ENCODE measurements at places on chromosomes 1 and 21.

DNA sequence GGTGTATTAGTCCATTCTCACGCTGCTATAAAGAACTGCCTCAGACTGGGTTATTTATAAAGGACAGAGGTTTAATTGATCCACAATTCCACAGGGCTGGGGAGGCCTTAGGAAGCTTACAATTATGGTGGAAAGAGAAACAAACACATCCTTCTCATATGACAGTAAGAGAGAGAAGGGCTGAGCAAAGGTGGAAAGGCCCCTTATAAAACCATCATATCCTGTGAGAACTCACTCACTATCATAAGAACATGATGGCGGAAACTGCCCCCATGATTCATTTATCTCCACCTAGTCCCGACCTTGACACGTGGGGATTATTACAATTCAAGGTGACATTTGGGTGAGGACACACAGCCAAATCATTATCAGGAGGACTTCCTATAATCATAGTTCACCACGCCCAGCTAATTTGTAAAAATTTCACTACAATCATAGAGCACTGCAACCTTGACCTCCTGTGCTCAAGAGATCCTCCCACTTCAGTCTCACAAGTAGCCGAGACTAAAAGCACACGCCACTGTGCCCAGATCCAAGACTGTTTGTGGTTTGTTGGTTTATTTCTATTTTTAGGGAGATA lies 164.9 kb downstream of the RERE start:
- DNase-seq: no peak

GRCh38 chr1:39689635-39690034 lies 1.6 kb downstream of the HPCAL4 start:
- DNase-seq: no peak

GRCh38 chr1:214363386-214363785 lies 82.4 kb downstream of the SMYD2 start:
- no peak for DNase-seq

DNA sequence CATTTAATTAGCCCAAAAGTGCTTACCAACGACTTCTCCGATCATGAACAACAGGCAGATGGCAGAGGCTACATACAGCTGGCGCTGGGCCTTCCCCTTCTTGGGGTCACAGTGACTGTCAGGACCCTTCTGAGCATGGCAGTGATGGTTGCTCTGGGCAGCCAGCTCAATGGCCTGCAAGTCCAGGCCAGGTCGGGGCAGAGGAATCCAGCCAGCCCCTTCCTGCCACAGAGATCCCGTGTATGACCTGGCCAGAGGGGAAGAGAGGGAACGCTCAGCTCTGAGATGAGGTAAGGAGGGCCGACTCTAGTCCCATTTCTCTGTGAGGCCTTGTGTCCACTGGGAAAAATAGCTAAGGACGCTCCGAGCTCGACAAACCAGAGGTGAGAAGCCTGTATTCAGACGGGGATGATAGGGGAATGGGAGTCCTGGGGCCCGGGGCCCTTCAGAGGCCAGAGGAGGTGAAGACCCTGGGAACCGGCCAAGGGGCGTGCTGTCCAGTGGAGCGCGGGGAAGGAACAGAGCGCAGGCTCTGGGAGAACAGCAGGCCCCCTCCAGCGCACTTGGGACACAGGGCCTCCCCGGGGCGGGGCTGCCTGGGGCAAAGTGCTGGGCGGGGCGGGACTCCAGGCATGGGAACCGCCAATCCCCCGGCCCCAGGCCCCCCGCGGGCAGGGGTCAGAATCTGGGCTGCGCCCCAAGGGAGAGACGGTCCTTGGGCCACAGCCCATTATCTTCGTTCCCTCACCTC lies 772 bp downstream of the SLC30A2 start:
- no peak for DNase-seq

- DNase-seq: no peak
These were observed 5.4 kb upstream of the HES5 start for GRCh38 chr1:2535455-2535854.

DNA sequence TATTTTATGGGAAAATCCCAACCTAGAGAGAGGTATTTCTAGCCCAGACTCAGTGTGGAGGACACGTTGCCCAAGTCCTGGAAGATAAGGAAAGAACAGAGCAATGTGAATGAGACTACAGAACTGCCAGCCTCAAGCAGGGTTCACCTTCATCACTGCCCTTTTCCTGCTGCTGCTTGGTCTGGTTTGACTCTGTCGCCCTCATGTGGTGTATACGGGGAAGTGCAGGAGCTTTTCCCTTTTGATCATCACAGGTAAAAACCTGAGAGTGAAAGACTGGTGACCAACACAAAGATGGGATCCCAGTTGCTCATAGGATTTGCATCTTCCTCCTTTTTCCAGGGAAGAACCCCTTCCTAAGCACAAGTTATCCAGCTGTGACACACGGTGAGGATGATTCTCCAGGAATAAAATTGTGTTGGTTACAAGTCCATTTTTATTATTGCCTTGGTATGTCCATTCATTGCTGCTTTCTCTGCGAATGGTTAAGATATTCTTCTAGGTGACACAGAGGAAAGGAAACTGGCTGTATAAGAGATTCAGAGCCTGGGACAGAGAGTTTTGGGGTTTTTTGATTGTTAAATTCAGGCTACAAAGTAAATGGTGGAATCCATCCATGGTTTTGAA lies 89.5 kb upstream of the CD53 start:
- no peak for DNase-seq

GRCh38 chr1:76494807-76495206 lies 372.5 kb upstream of the ST6GALNAC5 start:
- DNase-seq: no peak

DNA sequence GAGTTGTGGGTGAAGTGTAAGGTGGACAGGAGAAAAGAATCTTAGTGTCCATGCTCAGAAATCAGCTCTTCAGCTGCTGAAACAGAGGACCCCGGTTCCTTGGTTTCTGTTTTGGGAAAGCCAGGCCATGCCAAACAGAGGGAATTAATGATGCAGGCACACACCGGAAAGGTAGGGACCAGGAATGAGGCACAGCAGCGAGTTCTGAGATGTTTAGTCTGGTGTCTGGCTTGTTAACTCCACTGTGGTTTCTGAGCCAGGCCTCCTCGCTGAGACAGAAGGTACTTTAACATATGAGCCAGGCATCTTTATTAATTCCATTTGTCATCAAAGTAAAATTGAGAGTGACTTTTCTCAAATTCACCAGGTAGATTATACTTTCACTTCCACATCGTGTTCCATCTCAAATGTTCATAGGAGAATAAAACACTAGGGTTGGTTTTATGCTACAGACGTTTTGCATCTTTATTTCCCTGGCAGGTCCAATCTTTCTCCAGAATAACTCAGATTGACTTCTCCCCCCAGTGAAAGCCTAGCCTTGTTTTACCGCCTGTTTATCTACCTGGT lies 23.5 kb downstream of the LRRC8D start:
- DNase-seq: no peak

DNA sequence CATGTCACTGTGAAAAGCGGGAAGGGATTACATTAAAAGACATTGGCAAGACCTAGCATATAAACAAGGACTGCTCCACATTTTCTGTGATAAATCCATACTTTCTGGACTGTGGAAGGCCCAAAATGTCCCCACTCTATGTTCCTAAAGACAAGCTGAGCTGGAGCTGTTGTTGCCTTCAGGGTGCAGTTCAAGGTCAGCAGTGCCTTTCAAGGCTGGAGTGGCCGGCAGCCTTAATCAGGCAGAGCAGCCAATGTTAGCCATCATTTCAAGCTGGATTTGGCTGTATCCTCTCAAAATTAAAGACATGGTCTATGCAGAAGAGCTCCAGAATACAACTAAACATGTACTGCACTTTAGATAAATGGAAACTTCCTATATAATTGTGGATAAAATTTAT lies 70.4 kb upstream of the ADAM30 start:
- DNase-seq: no peak

- DNase-seq: no peak
These were observed 123.7 kb upstream of the PROX1 start for GRCh38 chr1:213864091-213864490.

GRCh38 chr1:238242181-238242580 lies 351.5 kb upstream of the ZP4 start:
- no peak for DNase-seq

GRCh38 chr1:4106731-4107130 lies 206.7 kb upstream of the C1orf174 start:
- DNase-seq: no peak

DNA sequence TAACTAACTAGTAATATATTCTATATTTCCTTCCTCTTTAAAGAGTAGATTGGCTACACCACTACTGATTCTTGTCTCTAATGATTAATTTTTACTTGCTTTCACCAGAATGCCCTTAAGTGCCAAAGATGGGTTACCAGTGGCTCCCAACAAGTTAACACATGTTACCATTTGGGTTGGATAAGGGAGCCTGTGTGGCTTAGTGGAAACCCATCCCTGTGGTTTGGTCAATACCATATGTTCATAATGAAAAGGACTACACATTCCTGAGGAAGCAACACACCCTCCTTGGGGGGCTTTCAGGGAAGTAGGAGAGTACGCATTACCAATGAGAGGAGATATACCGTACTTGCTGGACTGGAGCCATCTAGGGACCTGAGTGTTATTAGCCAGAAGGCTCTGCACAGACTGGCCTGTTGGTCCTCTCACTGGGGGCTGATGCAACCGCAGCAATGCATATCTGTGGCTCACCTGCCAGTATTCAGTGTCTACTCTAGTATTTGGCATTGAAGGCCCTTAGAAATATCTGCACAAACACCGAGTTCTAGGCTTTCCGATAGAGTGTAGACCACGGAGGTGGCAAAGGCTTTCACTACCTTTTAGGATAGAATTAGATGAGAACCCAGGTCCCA lies 29.3 kb upstream of the PLXNA2 start:
- no peak for DNase-seq

GRCh38 chr1:112618114-112618720 lies 724 bp downstream of the ST7L start:
- peak; percentile 16 for DNase-seq

GRCh38 chr1:63675420-63675931 lies 82.3 kb downstream of the PGM1 start:
- DNase-seq: no peak

GRCh38 chr1:205512059-205513045 lies 7.9 kb downstream of the CDK18 start:
- DNase-seq: no peak

GRCh38 chr21:34073749-34074282 lies 438 bp downstream of the MRPS6 start:
- DNase-seq: no peak

DNA sequence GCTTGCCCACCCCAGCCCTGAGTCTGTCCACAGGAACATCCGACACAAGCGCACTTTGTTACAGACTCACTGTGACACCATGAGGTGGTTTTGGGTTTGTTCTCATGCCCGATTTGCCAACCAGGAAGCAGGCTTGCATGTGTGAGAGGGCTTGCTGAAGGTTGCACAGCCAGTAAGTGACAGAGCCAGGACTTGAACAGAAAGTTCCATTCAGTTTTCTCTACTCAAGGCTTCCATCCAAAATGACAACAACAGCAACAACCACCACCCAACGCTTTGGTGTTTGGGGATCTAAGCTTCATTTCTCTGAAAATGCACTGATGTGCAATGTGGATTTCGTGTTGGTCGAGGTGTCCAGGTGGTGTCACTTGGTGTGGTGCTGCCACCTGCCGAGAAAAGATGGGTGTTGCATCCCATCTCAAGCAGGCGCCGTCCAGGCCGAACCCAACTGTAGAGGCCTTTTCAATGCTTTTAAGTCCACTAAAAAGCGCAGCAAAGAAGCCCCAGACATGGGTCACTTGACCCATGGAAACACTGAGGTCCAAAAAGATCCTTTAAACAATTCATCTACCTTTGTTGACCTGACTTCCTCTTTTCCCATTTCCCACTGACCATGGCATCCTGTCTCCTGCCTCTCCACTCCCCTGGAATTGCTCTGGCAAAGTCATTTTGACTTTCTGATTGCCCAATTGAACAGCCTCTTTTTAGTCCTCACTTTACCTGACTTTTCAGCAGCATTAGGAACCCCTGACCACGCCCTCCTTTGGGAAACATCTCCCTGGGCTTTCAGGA lies 12.2 kb downstream of the CITED4 start:
- peak; percentile 24 for DNase-seq

DNA sequence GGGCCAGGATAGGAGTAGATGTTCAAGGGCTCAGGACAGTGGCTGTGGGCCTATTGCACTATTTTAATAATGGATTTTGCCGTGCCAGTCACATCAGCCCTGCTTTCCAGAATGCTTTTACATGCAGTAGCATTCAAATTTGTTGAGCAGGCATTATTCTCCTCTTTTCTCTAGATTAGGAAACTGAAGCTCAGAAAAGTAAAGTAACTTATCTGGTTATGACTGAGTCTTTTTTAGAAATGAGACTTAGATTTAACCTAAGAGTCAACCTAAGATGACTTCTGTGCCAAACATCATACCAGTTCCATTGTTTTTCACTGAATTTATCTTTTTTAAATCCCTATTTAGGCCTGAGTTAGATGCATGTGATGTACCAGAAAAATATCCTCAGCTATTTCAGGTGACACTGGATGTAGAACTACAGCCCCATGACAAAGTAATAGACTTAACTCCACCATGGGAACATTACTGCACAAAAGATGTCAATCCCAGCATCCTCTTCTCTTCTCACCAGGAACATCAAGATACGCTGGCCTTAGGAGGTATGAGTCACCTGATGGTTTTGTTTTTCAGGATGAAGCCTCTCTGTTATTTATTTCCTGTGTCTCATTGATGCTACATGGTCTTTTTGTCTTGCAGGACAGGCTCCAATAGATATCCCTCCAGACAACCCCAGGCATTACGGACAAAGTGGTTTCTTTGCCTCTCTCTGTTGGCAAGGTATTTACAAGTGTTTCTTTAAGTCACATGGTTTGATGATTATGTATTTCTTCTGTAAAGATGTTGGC lies 31.4 kb upstream of the LEPR start:
- DNase-seq: no peak

GRCh38 chr1:229665912-229666558 lies 40.0 kb downstream of the URB2 start:
- DNase-seq: no peak

DNA sequence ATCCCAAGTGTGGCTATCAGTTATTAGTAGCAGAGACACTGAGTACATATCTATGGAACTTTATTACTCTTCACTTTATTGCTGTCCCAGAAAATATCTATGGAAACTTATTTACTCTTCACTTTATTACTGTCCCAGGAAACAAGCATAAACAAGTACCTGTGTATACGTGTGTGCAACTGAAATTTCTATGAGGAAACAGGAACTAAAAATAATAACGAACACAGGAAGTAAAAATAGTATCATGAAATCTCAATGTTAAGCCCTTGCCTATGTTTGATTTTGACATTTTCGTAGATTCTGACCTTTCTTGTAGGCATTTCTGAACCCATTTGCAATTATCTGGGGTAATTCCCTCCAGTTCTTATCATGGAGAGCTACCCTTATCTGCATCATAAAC lies 64.9 kb upstream of the KRTAP19-8 start:
- DNase-seq: no peak

- DNase-seq: no peak
These were observed 7.4 kb downstream of the ZNF496 start for GRCh38 chr1:247324204-247324787.

DNA sequence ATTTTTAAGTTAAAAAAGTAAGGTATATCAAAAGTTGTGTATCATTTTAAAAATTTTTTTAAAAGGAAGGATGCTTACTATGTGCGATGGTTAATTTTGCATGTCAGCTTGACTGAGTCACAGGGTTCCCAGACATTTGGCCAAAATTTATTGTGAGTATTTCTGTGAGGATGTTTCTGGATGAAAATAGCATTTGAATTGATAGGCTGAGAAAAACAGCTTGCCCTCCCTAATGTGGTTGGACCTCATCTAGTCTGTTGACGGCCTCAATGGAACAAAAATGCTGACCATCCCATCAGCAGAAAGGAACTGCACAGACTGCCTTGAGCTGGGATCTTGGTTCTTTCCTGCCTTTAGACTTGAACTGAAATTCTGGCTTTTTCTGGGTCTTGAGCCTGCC lies 724.5 kb downstream of the NCAM2 start:
- DNase-seq: no peak

GRCh38 chr21:38918607-38919346 lies 113.0 kb downstream of the ETS2 start:
- DNase-seq: no peak

Measured in bone marrow (tissue), 2 donors.